ENCODE measurements at places on chromosomes 5 and 9.

GRCh38 chr9:114121227-114122135 lies 22.4 kb upstream of the KIF12 start:
- no peak for DNase-seq

- DNase-seq = no peak
These were observed 28.4 kb downstream of the ARHGEF37 start for GRCh38 chr5:149609640-149610219.

DNA sequence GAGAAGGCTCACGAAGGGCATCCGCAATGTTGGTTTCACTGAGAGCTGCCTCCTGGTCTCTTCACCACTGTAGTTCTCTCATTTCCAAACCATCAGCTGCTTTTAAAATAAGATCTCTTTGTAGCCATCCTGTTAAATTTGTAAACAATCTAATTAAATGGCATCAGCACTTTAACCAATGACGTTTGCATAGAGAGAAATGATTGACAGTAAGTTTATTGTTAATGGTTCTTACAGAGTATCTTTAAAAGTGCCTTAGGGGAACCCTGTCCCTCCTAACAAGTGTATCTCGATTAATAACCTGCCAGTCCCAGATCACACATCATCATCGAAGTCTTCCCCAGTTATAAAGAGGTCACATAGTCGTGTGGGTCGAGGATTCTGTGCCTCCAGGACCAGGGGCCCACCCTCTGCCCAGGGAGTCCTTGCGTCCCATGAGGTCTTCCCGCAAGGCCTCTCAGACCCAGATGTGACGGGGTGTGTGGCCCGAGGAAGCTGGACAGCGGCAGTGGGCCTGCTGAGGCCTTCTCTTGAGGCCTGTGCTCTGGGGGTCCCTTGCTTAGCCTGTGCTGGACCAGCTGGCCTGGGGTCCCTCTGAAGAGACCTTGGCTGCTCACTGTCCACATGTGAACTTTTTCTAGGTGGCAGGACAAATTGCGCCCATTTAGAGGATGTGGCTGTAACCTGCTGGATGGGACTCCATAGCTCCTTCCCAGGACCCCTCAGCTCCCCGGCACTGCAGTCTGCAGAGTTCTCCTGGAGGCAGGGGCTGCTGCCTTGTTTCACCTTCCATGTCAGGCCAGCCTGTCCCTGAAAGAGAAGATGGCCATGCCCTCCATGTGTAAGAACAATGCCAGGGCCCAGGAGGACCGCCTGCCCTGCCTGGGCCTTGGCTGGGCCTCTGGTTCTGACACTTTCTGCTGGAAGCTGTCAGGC lies 16.6 kb downstream of the SQSTM1 start:
- no peak for DNase-seq

DNA sequence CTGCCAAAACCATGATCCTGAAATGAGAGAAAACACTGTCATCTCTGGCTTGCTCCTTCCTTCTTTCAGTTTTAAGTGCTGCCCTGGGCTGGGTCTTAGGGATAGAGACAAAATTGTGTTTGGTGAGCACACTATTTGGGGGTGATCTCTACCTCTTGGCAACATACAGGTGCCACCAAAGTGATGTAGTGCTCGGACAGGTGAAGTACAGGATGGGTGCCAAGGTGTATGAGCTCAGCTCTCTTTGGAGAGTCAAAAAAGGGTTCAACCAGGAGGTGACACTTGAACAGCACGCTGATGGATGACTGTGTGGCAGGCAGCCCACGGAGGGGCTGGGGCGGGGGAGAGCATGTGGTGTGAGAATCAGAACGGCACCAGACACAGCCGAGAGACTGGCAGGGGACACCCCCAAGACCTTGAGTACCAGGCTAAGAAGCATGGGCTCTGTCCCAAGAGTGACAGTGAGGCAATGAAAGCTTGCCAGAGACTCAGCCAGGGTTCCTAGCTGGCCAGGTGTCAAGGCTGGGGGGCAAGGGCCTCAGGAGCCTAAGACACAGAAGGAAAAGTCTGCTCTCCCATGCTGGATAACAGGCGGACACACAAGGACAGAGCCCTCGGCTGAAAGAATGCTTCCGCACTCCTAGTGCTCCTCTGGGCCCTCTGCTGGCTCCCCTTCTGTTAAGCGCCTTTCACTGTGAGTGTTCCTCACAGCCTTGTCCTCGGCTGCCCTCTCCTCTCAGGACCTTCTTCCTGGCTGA lies 2.5 kb downstream of the NHP2 start:
- no peak for DNase-seq

- no peak for DNase-seq
These were observed 13.8 kb downstream of the NAIP start for GRCh38 chr5:71011194-71011792.

DNA sequence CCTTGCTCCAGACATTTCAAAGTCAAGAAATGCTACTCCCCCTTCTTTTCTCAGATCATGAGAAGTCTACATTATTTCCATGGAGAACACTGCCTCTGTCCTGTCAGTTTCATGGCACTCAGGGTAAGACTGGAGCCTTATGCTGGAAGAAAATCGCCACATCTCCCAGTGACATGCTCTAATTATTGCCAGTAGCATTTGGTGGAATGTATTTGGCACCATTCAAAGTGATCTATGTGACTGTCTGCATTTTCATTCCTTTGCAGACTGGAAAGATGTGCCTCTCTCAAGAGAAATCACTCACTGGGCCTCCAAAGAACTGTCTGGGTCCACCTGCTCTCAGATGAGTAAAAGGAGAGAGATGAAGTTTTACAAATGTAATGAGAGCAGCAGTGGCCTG lies 840 bp upstream of the PLCXD3 start:
- DNase-seq = no peak

DNA sequence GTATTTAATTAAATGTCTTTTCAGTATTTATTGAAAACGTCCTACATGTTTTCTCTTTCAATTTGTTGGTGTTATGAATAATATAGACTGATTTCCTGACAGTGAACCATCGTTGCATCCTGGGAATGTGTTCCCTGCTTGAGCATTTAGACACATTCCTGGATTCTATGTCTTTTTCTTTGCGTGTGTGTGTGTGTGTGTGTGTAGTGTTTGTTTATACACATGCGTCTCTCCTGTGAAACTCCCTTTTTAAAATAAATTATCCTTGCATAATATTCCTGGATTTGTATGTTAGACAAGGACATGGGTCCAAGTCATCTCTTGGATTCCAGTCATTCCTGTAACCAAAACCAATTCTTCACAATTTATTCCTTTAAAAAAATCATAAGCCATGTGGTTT lies 153.4 kb downstream of the HSPA4 start:
- no peak for DNase-seq

DNA sequence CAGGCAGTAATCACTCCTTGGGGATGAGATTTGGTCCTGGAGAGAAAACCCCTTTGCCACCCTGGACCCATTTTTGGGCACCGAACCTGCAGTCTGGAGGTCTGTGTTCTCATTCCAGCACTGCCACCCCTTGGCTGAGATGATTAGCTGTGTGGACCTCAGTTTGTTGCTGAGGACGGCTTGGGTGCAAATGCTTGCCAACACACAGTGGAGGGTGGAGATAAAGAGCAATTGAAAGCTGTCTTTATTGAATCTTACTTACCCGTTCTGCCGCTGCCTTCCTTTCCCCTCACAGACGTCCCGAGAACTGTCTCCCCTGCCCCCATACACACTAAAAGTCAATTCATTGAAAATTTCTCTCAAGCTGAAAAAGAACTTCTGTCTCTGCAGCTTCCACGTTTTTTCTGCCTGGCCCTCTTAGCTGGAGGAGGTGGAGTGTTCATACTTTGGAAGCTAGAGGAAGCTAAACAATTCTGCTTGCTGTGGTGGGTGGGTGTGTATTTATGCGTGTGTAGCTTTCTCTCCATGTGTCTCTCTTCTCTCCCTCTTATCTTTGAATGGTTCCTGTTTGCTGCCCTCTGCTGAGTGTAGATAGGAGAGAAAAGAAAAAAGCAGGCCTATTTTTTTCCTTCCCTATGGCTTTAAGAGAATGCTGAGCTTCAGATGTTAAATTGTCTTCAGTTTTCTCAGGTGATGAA lies 6.6 kb downstream of the GALNT10 start:
- no peak for DNase-seq

DNA sequence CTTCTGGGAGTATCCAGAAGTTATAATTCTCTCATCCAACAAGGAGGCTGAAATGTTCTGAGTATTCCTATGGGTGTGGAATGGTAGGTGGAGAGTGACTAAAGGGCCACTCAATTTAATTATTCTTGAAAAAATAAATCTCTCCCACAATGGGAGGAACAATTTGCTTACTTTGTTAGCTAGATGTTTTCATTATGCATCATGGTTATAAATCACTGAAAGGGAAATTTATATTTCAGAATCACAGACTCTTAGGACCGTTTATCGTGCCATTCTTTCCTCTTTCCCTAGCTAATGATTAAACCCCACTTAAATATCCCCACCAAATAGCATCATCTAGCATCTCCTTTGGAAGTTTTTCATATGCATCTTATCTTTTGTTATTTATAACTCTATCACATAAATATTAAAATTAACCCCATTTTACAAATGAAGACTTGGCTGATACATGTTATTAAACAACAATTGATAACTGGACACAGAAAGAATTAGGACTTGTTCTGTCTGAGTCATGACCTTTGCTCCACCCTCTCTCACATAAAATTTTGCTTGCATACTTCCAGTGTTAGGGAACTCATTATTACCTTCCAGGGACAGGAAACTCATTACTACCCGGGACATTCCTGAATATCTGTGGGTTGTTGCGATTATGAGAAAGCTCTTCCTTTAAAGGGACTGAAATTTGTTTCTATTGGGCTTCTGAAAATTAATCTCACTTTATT lies 94.9 kb upstream of the NMUR2 start:
- no peak for DNase-seq

DNA sequence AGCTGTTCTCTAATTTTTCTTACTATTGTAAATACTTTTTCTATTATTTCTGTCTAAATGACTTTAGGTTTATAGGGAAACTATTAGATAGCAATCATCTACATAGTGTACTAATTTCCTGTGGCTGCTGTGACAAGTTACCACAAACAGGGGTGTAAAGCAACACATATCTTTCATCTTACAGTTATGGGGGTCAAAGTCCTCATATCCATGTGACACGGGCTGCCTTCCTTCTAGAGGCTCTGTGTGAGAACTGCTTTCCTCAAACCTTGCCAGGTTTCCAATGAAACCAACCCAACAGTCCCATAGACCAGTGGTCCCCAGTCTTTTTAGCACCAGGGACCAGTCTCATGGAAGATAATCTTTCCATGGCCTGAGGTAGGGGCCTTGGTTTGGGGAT lies 189.1 kb downstream of the ROR2 start:
- DNase-seq = no peak

GRCh38 chr5:142151436-142152383 lies 43.1 kb downstream of the NDFIP1 start:
- peak; percentile 76 for DNase-seq

DNA sequence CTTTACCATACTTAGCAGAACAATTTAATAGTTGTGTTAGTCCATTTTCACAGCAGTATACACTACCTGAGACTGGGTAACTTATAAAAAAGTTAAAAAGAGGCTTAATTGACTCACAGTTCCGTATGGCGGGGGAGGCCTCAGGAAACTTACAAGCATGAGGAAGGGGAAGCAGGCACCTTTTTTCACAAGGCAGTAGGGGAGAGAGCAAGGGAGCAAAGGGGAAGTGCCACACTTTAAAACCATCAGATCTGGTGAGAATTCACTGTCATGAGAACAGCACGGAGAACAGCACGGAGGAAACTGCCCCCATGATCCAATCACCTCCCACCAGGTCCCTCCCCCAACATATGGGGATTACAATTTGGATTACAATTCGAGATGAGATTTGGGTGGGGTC lies 269.9 kb downstream of the MTRR start:
- no peak for DNase-seq

DNA sequence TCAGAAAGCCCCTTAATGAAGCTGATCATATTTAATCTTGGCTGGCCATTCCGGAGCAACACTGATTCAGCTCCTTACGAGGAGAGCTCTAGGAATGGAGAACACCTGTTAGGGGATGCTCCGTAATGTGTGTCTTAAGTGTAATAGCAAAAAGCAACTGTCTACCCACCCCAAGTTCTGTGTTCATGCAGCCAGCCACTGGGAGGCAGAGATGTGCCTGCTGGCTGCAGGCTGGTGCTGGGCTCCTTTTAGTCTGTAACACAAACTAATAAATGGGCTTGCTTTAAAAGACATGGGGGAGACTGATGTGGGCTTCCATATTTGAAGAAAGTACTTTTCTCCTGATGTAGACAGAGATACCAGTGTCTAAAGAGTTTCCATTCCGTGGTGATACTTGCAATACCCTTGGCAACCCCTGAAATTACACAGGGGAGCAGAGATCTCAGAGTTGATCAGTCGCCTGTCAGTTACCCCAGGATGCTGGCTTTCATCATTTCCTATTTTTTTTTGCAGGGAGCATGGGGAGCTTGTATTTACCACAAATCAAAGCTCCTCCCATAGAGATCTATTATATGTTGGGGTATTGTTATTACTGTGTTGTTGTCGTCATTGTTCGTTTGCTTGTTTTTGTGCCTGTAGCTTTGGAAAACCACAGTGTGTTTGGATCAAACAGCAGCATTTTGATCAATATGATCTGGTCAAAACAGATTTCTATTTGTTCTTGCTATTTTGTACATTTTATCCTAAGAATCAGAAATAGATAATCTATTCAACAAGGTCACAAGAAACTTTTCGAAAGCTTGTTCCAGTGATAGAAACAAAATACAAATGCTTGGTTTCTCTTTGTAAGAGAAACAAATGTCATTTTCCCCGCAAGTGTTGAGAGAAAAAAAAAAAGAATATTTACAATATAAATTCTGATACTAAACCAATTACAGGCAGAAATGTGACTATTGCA lies 65.8 kb downstream of the MTX3 start:
- DNase-seq = peak; percentile 26

DNA sequence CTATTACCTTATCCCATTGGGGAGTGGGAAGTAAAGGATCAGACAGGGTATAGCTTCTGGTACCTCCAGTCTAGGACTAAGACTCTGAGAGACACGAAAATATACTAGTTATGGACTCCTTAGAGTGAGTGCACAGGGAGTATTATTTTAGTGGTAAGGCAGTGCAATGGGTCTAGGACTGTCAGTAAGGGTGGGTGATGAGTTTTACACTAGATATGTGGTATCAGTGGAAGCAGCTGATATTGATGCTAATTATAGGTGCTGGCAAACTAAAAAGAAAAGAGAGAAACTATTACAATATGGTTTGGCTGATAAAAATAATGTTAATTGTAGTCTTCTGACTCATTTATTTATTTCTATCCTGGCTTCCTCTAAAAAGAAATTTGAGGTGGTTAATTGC lies 118.6 kb downstream of the UNC13B start:
- no peak for DNase-seq

Data from activated CD8-positive, alpha-beta T cell treated with anti-CD3 and anti-CD28 coated beads, Interleukin-2, amount 10 ng/mL, durations not matched to agents 7 days and 5 days (primary cell).